Natural killer cell treated with Interleukin-12 subunit alpha and Interleukin-12 subunit beta and Interleukin-15 and Interleukin-18, amount 100 ng/mL, for 72 hours (primary cell): ENCODE measurements at places on chromosomes 1 and 21. TPM values are rescaled to one million over a fixed set of nuclear protein-coding genes. Genes with fewer than 3 reads are reported as not detected.

The MTARC2 gene
- total RNA-seq = not detected

The TEDDM1 gene
- not detected for total RNA-seq

The OR6F1 gene
- total RNA-seq = not detected

The C8A gene
- not detected for total RNA-seq

The GBP6 gene
- total RNA-seq = 0.22 TPM

The ZSWIM5 gene
- total RNA-seq = 1.4 TPM

The CLCN6 gene
- total RNA-seq = 15.0 TPM

The SDHC gene
- total RNA-seq = 183 TPM

The MROH9 gene
- not detected for total RNA-seq

The CD244 gene
- total RNA-seq = 36.6 TPM

The SUCO gene
- 66.9 TPM for total RNA-seq

The HSPB7 gene
- total RNA-seq = not detected

The LIN28A gene
- total RNA-seq = not detected

The SLC45A1 gene
- 0.26 TPM for total RNA-seq

The APOBEC4 gene
- total RNA-seq = not detected

The ZNF697 gene
- total RNA-seq = 0.17 TPM

The DBT gene
- 9.3 TPM for total RNA-seq

The LCE1F gene
- total RNA-seq = not detected

The SPRR5 gene
- total RNA-seq = not detected
